ENCODE measurements at places on chromosomes 3 and 15. TPM values are rescaled to one million over a fixed set of nuclear protein-coding genes. Genes with fewer than 3 reads are reported as not detected.

Gene LOXL1
- 5.5 TPM for total RNA-seq

DNA sequence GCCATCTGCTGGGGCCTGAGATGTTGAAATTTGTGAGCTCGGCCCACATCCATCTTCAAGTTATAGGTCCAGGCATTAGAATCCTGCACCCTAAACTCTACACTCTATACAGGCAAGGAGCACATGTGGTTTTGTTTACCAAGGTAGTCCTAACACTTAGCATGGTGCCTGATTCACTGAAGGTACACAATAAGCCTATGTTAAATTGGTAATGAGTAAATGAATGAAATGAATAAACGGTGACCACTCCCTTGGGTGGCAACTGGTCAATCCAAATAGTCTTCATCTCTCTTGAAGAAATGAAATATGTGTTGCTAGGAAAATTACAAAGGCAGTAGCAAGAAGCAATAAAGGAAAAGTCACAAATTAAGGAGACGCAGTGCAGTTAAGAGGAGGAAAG, 359.3 kb upstream of the UBE2E2 start:
- DNase-seq, result no peak

- DNase-seq, result no peak
Observed at GRCh38 chr3:11170052-11170770, 15.9 kb downstream of the HRH1 start.

GRCh38 chr3:58953288-58953687, 96.5 kb downstream of the CFAP20DC start:
- DNase-seq, result no peak

- DNase-seq, result no peak
Observed at GRCh38 chr3:24100696-24101402, 155.8 kb downstream of the NR1D2 start.

DNA sequence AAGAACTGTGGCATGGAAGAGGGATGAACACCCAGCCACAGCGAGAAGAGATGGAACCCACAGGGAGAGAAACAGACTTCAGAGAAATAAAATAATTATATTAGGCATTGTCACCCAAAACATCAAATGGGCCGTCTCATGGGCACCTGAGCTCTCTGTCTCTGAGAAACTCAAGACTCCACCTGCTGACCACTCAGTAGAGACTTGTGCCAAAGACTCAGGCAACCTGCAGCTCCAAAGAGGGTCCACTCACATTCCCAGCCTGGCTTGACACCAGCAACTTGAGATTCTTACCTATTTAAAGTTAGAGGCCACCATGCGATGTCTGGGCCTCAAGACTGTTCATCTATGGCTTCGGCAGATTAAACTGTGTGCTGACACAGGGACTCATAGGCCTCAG, 12.0 kb downstream of the SEMA5B start:
- no peak for DNase-seq

DNA sequence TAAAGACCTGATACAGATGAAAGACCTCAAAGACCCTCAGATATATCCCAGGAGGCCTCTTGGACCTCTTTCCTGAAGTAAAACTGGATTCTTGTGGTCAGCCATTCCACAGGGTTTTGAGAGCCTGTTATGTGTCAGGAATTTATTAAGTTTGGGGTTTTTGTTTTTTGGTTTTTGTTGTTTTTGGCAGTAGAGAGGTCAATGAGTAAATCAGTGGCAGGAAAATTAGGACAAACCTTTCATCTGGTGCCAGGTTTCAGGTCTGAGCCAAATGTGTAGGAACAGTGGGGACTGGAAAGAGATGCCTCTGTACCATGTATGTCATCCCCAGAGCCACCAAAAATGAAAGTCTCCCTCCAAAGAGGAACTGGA, 520.4 kb upstream of the MDFIC2 start:
- no peak for DNase-seq

- DNase-seq, result no peak
Observed at GRCh38 chr3:62378921-62379320, 5.6 kb upstream of the FEZF2 start.

DNA sequence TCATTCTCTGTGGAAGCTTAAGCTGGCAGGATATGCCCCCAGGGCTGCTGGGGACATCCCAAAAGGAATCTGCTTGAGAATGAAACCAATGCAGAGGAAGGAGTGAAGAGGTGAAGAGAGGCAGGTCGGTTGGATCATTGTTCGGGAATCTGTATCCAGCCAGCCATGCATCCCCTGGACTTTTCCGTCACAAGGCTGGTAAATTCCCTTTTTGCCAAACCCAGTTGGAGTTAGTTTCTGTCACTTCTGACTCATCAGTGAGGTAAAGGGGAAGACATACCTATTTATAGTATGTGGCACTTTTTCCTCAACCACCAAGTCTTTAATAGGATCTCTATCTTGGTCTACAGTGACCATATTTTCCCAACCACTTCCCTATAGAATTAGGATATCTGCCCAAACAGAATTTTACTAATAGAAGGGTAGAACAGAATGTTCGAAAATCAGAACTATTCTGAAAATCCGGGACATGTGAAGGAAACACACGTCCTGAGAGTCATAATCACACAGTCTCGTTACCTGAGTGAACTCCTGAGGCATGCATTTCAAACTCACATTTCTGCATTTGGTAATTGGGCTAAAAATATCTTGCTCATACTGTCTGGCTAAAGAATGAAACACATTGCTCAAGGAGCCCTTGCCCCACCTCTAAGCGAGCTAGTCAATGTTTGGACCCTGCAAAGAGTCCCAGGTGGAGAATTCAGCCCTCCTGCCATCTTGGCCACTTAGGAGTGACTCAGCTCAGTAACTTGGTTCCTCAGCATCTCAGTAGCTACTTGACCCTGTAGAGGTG, 289.7 kb upstream of the ADAMTS9 start:
- no peak for DNase-seq

Gene XRN1
- total RNA-seq, result 64.8 TPM

- no peak for DNase-seq
Observed at GRCh38 chr3:169760479-169760878, 4.4 kb downstream of the TERC start.

Gene C3orf18
- total RNA-seq, result 15.8 TPM

- no peak for DNase-seq
Observed at GRCh38 chr3:112460519-112461195, 38.6 kb downstream of the BTLA start.

DNA sequence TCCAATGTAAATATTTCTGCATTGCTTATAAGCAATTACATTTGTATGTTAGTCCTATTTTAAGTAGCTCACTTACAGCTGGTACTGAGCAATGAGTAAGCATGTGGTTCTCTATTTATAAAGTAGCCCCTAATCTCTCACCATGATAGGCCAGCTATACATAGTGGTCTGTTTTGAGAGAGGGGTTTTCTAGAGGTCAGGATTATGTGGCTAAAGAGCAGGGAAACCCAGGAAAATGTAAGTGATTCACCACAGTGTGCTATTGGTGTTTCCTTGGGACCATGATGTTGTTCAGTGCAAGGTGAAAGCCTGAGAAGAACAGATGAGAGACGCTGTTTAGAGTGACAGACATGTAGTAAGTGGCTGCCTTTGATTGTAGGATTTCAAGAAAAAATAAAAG, 26.4 kb downstream of the RBMS3 start:
- DNase-seq, result no peak

Gene FNDC3B
- total RNA-seq, result 34.3 TPM

- DNase-seq, result no peak
Observed at GRCh38 chr3:9151240-9151639, 98.2 kb downstream of the SRGAP3 start.

GRCh38 chr3:58116161-58116955, 94.4 kb downstream of the DNASE1L3 start:
- no peak for DNase-seq

Gene A4GNT
- total RNA-seq, result not detected

DNA sequence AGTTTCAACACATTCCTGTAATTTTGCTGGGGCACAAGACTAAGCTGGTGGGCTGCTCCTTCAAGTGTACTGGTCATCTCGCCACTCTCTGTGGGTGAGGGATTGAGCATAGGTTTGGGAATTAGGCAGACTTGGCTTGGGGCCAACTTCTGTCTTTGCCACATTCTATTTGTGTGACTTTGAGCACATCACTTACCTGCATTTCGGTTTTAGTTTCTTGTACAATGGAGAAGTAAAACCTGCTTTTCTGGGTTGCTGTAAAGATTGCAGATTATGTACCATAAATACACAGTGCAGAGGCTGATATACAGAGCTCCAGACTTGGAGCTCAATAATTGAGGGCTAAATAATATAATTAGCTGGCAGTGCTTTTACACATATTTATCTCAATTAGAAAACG, 162.1 kb downstream of the C3orf38 start:
- no peak for DNase-seq

Gene GOLGA8R
- total RNA-seq, result 3.5 TPM

GRCh38 chr3:48564022-48564421, 441 bp upstream of the UCN2 start:
- DNase-seq, result no peak

GRCh38 chr15:95363646-95364045, 966.9 kb upstream of the NR2F2 start:
- DNase-seq, result no peak

Gene ACKR2
- not detected for total RNA-seq

- DNase-seq, result no peak
Observed at GRCh38 chr3:153513236-153513635, 351.2 kb downstream of the RAP2B start.

DNA sequence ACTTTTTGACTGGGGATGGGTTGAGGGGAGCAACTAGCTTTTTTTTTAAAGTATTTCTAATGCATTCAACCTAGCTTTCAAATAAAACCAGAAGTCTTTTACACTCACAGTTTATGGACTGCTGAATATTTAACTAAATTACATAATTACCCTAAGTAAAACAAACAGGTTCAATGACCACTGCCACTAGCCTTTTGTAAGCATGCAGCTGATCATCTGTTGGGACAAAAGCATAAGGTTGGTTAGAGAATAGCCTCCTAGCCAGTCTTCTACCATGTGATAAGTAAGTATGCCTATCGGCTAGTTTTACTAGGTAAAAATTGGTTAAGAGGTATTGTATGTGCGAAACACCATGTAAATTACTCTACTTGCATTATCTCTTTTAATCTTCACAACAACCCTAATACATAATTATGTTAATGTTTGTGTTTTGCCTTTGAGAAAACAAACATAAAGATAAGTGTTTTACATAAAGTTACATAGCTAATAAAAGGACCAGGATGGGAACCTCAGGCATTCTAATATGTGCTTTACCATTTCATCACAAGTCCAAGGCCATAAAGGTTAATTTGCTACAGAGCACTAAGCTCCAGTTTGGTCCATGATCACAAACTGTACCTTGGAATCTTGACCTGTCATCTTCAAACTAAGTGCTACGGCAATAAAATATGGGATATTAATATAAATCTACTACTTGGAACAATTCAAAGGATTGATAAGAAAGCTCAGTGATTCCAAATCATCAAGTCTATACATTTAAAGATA, 13.2 kb downstream of the PFN2 start:
- DNase-seq, result no peak

Gene SLC22A13
- 1.4 TPM for total RNA-seq

DNA sequence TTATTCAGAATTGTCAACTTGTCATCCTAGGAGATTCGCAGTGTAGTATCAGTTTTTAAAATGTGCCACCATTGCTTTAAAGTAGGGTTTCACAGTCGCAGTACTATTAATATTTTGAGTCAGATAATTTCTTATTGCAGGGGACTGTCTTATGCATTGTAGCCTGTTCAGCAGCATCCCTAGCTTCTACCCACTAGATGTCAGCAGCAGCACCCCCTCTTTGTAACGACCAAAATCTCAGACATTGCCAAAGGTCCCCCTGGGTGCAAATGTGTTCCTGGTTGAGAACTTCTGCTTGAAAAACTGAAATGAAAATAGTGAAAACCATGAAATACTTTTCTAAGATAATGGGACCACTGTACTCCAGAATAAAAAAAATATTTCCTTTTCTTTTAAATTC, 474.8 kb downstream of the CNTN3 start:
- DNase-seq, result peak; percentile 8

GRCh38 chr3:4475804-4476203, 8.7 kb upstream of the SUMF1 start:
- no peak for DNase-seq

Gene SEC61A1
- 70.1 TPM for total RNA-seq

DNA sequence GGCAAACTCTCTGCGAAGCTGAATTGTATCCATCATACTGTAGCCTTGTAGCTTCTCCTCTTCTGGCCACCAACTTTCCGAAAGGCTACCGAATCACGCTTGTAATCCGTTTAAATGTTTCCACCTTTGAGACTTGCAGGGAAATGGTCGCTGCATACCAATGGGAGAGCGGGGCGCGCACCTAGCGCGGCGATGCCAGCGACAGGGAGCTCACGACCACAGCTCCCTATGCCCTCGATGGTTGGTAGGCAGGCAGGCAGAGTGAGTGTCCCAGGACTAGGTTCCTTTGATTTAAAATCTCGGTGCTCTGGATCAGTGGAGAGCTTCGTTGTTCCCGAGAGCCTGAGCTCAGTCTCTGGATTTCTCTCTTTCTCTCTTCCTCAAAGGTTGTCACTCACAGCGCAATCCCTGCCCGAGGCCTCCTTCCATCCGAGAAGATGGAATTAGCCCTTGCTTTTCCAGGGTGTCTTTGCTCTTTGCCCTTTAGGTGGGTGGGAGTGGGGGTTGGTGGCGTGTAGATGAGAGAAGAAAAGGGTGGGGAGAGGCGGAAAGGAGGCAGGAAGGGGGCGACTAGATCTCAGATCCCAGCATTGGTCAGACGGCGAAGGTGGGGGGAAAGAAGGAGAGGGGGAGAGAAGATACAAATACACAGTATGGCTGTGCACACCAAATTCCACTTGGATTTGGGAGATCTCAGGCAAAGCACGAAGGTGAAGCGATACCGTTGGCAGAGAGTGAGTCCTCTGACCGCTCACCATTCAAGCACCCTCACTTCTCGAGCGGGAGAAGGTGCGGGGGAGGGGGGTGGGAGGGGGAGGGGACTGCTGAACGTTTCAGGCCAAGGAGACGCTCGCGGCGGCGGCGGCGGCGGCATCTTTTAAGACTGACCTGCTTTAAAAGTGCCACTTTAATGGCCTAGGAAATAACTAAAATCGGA, at the start of gene SLITRK3:
SLITRK3 (minus strand) TSS at position 745 of the 937 bp plus-strand sequence. CDS start 5,554 bp downstream, outside the sequence.
- DNase-seq, result peak; percentile 65

Gene ACSBG1
- 3.1 TPM for total RNA-seq

DNA sequence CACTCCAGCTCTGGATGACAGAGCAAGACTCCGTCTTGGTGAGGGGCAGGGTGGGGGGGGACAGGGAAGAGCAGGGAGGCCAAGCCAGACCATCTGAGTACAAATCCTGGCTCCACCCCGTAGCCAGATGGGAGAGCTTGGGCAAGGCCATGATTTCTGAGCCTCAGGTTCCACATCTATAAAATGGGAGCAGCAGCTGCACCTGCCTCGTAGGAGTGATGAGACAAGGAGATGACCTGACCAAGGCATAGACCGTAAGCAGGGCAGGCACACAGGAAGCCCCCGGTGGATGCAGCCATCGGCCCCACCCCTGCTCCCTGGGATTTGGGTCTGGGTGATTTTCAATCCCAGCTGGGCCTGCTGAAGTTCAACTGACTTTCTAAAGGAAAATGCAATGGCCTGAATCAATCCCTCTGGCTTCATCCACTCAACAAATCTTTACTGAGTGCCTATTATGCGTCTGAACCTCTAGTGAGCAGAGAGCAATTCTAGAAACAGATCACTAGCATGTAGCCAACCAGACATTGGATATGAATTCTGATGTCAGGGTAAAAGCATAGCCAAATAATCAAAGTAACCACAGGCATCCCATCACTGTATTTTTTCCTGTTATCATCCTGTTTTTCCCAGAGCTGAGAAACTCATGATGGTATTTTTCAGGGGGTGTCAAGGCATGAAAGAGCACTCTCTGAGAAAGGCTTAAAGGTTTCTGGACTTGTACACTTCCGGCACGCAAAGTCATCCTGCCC, 141.2 kb downstream of the NUP210 start:
- DNase-seq, result no peak
